ENCODE measurements at places on chromosomes 12 and 14.
A peak's percentile ranks its signal among the peaks of the same experiment; 100 is the strongest.

DNA sequence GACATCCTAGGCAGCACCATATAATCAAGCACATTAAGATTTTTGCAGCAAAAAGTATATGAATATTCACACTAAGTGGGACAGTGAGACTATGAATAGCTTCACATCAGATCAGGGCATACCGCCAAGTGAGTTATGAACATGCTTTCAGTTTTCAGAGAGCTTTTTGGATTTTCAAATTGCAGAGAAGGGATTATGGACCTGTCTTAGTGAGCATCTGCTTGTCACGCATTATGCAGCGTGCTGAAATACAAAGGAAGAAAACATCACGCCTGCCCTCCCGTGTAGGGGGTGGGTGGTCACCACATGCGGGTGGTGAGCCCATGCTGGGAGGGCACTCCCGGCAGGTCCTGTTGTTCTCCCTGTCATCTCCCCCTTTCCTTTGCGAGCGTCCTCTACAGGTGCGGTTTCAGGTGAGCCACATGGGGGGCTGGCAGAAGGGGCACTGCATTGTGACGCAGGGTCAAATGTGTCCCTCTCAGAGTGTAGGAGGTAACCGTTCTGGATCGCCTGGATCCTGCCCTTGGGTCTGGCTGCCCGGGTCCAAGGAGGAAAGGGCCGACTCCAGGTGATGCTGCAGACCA lies 42.6 kb downstream of the TRAF3 start:
- DNase-seq, result no peak

- no peak for DNase-seq
Observed at GRCh38 chr12:130775953-130776856, 60.1 kb upstream of the RIMBP2 start.

- no peak for DNase-seq
Observed at GRCh38 chr14:26170885-26171284, 426.9 kb downstream of the NOVA1 start.

DNA sequence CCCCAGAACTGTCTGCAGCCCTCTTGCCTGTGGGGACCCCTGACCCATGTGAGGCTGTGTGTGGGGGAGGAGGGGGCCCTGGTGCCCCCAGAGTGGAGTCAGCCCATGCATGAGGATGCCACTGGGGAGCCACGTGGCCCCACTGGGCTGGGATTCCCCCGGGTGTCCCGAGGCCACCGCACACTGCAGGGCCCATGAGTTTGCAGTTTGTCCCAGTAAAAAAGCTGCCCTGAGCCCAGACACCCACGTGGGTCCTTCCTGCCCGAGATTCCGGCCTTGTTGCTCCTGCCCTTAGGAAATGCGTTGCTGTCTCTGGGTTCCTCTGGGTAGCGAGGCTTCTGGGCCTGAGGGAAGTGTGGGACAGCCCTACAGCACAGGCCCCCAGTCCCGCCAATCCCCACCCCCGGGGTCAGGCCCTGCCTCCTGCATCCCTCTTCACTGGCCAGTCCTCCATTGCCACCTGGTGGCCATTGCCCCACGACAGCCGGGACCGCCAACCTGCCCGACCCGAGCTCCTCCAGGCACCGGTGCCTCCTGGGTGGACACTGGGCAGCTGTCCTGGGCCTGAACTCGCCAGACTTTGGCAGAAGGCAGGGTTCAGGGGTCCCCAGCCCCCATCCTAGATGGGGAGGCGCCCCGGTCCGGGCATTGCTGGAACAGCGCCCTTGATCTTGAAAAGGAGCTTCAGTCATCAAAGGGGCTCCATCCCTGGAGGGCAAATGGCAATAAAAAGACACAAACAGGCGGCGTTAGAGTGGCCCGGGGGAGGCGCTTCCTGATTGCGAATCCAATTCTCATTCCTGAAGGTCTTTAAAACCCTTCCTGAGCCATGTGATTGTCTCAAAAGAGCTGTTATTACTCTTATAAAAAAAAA lies 15.6 kb upstream of the C14orf180 start:
- peak; percentile 36 for DNase-seq

DNA sequence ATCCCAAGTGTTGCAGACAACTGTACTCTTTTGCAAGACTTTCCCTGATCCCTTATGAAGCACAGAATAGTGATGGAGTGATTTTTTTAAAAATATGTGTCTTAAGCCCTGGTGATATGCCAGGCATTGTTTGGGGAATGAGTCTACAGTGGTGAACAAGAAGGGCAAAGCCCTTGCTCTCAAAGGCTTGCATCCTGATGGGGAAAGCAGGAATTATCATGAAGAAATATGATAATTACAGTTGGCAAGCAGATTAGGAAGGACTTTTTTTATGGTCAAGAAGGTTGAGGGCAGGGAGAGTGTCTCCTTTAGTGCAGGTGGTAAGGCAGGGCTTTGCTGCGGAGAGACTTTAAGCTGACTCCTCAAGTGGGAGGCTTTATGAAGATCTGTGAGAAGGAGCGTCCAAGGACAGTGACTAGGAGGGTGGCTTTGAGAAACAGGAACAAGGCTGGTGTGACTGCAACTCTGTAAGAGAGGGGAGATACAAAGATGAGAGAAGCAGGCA lies 100.2 kb downstream of the SYNE2 start:
- no peak for DNase-seq

All from NCI-H1105 (cell line).